ENCODE measurements at places on chromosomes 3 and 15. TPM values are rescaled to one million over a fixed set of nuclear protein-coding genes. Genes with fewer than 3 reads are reported as not detected.

- DNase-seq = no peak
- no peaks in the 10 kb centered on the region for H3K27me3 ChIP-seq
- H3K4me3 ChIP-seq = no peak overlapping the region
- no peak overlapping the region for H3K27ac ChIP-seq
These were observed 21.1 kb downstream of the UPK1B start for GRCh38 chr3:119194237-119195150.

DNA sequence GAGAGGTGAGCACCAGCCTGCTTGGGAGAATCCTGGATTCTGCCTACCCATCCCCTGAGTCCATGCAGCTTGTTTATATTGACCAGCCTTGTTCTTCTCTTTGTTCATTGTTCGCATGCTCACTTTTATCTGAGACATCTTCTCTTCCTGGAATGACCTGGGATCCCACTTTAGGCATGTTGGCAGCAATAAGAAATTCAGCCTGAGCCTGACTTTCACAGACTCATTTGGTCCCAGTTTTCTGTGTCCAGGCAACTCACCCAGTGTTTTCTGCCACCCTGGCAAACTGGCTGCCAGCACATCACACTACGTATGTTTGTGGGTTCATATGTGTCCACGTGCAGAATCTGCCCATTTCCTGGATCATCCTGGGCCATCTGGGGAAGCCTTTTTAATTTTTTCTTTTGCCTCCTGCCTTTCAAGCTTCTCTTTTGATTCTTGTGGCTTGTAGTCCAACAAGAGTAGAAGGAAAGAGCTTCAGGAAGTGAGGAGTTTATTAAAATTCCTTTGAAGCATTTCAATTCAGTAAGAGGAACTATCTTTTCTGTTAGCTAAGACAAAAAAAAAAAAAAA lies 199.9 kb downstream of the FNDC3B start:
- no peak overlapping the region for H3K4me3 ChIP-seq
- H3K27me3 ChIP-seq = no peaks in the 10 kb centered on the region
- DNase-seq = no peak
- H3K27ac ChIP-seq = no peak overlapping the region
- no peaks in the 10 kb centered on the region for H3K36me3 ChIP-seq

- H3K4me1 ChIP-seq = peaks cover 7% of the 10 kb centered on the region
- no peak overlapping the region for H3K4me3 ChIP-seq
- H3K27me3 ChIP-seq = no peaks in the 10 kb centered on the region
- DNase-seq = no peak
- no peaks in the 10 kb centered on the region for H3K36me3 ChIP-seq
- H3K27ac ChIP-seq = no peak overlapping the region
These were observed 83.0 kb downstream of the CRYGS start for GRCh38 chr3:186461141-186461540.

- no peak overlapping the region for H3K27ac ChIP-seq
- H3K27me3 ChIP-seq = no peaks in the 10 kb centered on the region
- H3K4me3 ChIP-seq = no peak overlapping the region
- DNase-seq = no peak
These were observed 393.1 kb downstream of the DIPK2A start for GRCh38 chr3:144364737-144365136.

The RHCG gene
- total RNA-seq = 0.79 TPM

- no peak for DNase-seq
- peaks cover 11% of the 10 kb centered on the region for H3K36me3 ChIP-seq
- no peak overlapping the region for H3K27ac ChIP-seq
- no peak overlapping the region for H3K4me3 ChIP-seq
These were observed 121.6 kb downstream of the EEFSEC start for GRCh38 chr3:128274837-128275236.

- no peak for DNase-seq
- H3K4me1 ChIP-seq = no peaks in the 10 kb centered on the region
- H3K4me3 ChIP-seq = no peak overlapping the region
- H3K27me3 ChIP-seq = no peaks in the 10 kb centered on the region
- H3K27ac ChIP-seq = no peak overlapping the region
- H3K36me3 ChIP-seq = no peaks in the 10 kb centered on the region
These were observed 120.9 kb downstream of the SLC9A9 start for GRCh38 chr3:143727391-143727790.

DNA sequence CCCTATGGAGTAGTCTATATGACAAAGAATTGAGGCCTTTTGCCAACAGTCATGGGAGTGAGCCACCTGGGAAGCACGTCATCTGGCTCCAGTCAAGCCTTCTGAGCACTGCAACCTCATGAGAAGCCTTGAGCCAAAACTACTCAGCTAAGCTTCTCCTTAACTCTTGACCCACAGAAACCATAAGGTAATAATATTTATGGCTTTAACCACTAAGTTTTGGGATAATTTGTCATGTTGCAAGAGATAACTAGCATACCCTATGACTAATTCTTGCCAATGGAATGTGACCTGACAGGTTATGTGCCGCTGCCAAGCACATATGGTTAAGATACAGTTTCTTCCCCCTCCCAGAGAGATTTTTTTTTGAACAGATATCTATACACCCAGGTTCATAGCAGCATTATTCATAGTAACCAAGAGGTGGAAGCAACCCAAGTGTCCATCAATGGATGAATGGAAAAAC lies 11.8 kb upstream of the SLC6A11 start:
- H3K27me3 ChIP-seq = no peaks in the 10 kb centered on the region
- no peaks in the 10 kb centered on the region for H3K36me3 ChIP-seq
- no peak for DNase-seq
- H3K27ac ChIP-seq = no peak overlapping the region
- H3K4me3 ChIP-seq = no peak overlapping the region
- H3K4me1 ChIP-seq = no peaks in the 10 kb centered on the region

DNA sequence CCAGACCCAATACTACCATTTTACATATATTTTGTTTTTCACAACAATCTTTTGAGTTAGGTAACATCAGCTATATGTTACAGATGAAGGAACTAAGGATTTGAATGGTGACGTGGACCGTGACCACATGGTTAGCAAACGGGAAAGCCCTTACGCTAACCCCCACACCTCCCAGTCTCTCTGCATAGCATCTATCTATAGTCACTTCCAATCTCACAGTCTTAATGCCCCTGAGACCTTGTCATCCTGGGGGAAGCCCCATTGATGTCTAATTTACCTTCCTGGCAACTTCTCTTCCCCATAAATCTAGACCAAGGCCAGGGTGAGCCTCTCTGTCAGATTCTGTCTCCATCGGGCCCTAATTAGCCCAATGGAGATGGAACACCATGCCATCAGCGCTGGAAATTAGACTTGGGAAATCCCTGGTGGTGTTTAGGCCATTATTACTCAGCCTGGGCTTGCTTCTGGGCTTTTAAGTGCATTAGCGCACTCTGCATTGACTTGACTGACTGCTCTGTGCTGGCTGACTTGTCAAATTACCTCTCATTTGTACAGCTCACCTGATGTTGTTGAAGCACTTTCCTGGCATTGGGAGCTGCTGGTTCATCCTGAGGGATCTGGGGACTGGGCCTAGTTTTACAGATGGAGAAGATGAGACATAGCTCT lies 34.0 kb upstream of the SH3GL3 start:
- no peaks in the 10 kb centered on the region for H3K36me3 ChIP-seq
- H3K4me3 ChIP-seq = no peak overlapping the region
- H3K27me3 ChIP-seq = no peaks in the 10 kb centered on the region

DNA sequence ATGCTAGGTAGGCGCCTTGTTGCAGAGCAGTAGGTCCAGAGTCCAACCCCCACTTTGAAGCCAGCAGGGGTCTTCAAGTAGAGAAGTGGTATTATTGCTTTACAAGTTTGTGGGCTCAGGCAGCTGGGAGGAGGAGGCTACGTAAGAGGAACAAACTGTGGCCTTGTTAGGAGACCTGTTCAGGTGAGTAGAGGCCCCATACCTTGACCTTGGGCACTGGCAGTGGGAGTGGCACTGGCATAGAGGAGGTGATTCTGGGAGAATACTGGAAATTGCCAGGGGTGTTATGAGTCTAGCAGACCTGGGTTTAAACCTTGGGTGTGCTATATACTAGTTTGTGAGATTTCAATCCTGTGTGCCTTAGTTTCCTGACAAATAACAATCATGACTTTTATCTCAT lies 34.6 kb upstream of the SCAANT1 start:
- no peak overlapping the region for H3K4me3 ChIP-seq
- H3K27me3 ChIP-seq = no peaks in the 10 kb centered on the region
- H3K4me1 ChIP-seq = no peaks in the 10 kb centered on the region
- H3K27ac ChIP-seq = no peak overlapping the region

DNA sequence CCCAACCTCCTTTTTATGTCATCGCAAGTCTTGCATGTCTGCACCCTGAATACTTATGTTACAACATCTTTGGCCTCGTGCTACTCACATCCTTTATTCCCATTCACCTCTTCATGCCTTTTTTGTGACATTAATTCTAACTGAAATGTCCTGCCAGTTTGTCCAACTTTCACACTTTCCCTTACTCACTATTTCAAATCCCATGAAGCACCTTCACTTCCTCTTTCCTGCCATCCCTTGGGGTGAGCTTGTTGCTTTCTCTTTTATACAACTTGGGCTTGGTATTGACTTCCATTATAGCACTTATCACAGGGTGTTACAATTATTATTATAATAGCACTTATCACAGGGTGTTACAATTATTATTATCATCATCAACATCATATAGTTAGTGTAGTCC lies 496.3 kb downstream of the NLGN1 start:
- H3K27ac ChIP-seq = no peak overlapping the region
- H3K4me3 ChIP-seq = no peak overlapping the region
- no peaks in the 10 kb centered on the region for H3K4me1 ChIP-seq
